ENCODE measurements at places on chromosomes 6 and 20. TPM values are rescaled to one million over a fixed set of nuclear protein-coding genes. Genes with fewer than 3 reads are reported as not detected.

DNA sequence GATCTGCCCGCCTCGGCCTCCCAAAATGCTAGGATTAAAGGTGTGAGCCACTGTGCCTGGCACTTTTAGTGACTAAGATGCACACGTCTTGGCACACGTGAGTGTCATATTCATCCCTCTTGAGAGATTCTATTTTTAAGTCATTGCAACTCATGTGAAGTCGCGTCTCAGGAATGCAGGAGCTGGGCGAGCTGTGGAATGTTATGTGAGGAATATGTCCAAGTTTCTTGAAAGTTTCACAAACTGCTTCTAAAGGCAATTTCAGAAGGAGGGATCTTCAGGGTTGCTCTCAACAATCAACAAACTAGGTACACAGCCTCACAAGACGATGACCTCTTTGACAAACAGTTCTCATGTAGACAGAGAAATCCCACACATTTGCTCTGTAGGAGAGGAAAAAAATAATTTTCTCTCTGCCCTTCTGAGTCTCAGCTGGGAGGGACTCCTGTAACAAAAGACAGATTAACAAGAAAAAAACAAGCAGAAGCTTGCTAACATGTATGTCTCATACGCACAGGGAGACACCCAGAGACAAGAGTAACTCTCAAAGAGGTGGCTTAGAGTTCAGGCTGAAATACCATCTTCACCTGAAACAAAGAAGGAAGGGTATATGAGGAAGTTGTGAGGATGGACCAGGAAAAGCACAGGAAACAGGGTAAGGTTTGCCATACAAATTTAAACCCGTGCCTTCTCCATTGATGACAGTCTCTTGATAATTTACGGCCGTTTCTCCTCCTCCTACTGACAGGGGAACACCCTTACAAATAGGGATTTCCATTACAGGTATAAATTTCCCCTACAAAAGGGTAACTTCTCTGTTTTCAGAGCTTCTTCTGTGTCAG is 45.3 kb upstream of the FAM50B start:
- DNase-seq = peak; percentile 77

GRCh38 chr6:119738425-119738824 is 388.9 kb upstream of the MAN1A1 start:
- DNase-seq = no peak

DNA sequence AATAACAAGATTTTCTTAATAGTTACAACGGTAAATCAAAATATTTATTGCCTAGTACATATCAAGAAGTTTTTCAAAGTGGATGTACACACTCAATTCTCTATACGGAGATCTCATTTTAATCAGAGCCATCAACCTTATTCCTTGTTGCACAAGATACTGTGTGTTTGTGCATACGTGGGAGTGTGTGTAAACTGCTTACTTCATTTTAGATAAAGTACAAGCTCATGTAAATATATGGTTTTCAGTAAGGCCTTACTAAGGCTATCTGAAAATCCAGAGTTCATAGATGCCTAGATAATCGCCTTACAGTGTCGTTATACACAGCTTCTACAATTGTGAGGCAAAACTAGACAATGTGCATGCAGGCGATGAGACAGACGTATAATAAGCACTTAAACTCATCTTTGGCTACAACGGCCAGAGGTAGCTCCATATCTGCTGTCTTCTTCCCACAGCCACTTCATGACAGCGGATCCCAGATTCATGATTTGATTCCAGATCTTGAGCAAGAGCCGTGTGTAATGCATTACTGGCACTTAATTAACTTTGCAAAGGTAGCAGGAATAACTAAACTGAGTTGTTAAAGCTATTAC is 2.5 kb downstream of the PERP start:
- DNase-seq = no peak

- no peak for DNase-seq
These were observed 343.5 kb downstream of the RFPL4B start for GRCh38 chr6:112690497-112691202.

ZDHHC14 gene
- total RNA-seq = 23.6 TPM

Data from endothelial cell of umbilical vein (primary cell).